ENCODE measurements at places on chromosomes 4 and X.

DNA sequence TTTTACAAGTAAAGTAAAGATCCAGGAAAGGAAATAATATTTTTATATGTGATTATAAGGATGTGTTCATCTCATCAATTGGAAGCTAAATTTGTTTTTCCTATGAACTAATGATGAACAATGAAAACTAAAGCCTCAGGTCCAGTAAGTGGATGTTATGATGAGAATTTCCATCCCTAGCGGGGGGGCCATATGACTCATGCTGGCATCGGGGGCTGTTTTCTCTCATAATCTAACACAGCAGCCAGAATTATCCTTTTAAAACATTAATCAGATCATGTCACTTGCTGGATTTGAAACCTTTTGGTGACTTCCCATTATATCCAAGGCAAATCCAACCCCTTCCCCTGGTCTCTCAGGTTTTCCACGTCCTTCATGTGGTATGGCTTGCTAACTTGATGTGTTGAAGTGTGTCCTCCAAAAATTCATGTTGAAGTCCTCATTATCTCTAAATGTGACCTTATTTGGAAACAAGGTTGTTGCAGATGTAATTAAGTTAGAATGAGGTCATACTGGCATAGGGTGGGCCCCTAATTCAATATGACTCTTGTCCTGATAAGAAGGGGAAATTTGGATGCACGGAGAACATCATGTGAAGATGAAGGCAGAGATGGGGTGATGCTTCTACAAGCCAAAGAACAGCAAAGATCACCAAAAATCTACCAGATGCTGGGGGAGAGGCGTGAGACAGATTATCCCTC, 96.8 kb downstream of the AKAP4 start:
- no peak for DNase-seq

DNA sequence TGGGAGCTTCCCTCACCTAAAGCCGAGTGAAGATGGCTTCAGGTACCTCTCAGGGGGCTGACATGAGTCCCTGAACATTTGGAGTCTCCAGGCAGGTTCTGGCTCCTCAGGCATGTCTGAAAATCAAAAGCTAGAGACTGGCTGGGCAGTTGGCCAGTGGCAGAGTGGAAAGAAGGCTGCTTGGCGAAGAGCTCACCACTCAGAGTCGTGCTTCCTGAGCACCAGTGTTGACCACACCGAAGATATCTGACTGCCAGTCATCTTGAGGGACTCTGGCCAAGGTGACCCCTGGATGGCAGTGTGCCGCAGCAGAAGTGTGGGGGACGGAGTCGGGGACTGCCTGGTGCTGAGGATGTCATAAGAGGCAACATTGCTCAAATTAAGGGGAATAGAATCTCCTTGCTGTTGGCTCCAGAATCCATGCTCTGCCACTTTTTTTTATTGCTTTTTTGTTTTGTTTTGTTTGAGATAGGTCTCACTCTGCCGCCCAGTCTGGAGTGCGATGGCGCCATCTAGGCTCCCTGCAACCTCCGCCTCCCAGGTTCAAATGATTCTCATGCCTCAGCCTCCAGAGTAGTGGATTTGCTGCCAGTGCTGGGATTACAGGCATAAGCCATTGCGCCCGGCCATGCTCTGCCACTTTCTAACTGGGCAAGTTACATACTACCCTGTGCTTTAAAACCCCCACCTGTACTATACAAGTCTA, 172.5 kb upstream of the GATB start:
- no peak for DNase-seq

- no peak for DNase-seq
Observed at GRCh38 chr4:7361280-7361895, 73.3 kb downstream of the PSAPL1 start.

GRCh38 chr4:14621731-14622463, 380.4 kb upstream of the CPEB2 start:
- DNase-seq: no peak

DNA sequence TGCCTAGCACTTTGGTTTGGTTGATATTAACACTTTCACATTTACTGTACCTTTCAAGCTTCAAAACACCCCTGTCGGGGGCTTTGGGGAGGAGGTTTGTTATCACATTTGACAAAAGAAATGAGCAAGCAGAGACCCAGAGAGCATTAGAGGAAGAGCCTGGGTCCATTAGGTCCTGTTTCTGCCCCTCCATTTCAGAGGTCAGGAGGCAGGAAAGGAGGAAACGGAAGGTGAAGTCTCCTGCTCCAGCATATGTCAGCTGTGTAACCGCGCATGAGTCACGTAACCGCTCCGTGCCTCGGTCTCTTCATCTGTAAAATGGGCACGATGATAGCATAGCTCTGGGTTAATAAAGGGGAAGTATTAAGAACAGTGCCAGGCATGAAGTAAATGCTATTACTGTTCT, 201.9 kb upstream of the BCOR start:
- DNase-seq: peak; percentile 22

DNA sequence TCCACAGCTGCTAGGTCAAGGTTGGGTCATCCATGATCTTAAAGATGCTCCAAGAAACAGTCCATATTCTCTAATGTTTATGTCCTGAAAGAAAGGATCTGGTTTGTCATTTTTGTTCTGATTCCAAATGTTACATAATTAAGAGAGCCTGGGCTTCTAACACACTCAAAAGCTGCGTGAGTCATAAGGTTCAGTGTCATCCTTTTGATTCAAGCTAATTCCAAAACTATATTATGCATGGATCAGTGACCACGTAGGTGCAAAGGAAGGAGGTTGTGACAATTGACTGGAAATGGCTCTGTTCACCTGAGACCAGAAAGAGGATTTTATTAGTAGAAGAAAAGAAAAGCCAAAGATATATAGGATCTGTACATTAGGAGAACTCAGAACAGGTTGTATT, 268.7 kb upstream of the GK2 start:
- DNase-seq: no peak

GRCh38 chr4:8534611-8535010, 45.6 kb upstream of the GPR78 start:
- DNase-seq: no peak

- DNase-seq: no peak
Observed at GRCh38 chr4:150583287-150584110, 1.5 kb downstream of the MAB21L2 start.

GRCh38 chr4:4427121-4427870, 40.4 kb downstream of the NSG1 start:
- DNase-seq: no peak

DNA sequence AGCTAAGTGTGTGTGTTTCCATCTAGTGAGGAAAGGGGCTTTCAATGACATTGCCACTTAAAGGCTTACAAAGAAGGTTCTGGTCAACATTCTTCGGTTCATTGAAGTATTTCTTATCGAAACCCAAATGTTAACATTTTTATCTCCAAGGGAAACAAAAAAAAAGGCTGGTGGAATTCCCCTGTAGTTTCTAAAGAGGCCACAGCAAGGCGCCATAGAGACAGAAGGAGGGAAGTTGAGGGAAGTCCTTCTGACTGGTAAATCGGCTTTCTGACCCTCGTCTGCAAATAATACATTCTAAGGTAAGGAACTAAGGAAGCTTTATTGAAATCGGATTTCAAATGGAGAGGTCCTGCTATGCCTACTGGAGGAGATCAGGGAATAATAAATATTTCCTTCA, 1.7 kb upstream of the ZFP42 start:
- no peak for DNase-seq

DNA sequence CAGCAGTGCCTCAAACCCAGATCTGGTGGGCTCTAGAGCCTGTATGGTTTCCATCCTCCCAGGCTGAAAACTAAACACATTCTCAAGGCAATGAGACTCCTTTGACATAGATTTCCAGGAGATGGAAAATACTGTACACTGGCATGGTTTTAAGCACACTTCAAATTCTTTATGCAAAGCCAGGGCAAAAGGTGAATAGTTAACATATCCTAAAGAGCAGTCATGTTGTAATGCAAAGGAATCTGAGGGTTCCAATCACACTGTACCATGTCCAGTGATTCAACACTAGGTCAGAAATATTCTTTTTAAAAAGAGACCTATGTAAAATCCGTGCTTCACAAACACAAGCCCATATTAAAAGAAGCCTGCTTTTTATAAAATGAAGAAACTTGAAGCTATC, 195.3 kb downstream of the QDPR start:
- no peak for DNase-seq

- DNase-seq: no peak
Observed at GRCh38 chr4:1234309-1234695, 14.6 kb downstream of the CTBP1 start.

DNA sequence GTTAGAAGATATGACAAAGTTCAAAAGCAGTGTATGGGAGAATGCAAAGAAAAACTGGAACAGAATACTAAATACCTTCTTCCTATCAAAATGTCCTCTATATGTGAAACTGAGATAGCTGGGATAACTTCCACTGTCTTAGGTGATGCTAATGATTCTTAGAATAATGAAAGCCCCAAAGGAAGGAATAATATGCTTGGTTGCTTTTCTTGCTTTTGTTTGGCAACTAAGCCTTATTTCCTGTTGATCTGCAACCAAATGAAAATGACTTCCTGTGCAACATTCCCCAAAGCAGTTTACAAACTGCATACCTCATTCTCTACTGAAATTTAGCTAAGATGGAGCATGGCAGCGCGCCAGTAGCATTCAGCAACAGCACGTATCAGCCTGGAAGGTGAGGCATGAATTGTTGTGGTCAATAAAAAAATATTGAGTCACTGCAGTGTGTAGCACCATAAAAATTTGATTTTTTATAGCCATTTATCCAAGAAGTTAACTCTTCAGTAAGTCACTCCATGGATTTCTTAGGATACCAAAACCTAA, 18.7 kb downstream of the NDNF start:
- no peak for DNase-seq

DNA sequence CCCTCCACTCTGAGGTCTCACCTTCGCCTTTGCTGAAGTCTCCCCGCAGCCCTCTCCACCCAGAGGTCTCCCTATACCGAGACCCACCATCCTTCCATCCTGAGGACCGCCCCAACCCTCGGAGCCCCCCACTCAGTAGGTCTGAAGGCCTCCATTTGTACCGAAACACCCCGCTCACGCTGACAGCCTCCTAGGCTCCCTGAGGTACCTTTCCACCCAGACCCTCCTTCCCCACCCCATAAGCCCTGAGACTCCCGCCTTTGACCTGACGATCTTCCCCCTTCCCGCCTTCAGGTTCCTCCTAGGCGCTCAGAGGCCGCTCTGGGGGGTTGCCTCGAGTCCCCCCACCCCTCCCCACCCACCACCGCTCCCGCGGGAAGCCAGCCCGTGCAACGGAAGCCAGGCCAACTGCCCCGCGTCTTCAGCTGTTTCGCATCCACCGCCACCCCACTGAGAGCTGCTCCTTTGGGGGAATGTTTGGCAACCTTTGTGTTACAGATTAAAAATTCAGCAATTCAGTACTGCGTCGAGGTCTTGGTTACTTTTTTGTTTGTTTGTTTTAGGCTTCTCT, 5.0 kb downstream of the SOD3 start:
- DNase-seq: no peak

GRCh38 chr4:165210566-165210965, 3.2 kb downstream of the KLHL2 start:
- no peak for DNase-seq

DNA sequence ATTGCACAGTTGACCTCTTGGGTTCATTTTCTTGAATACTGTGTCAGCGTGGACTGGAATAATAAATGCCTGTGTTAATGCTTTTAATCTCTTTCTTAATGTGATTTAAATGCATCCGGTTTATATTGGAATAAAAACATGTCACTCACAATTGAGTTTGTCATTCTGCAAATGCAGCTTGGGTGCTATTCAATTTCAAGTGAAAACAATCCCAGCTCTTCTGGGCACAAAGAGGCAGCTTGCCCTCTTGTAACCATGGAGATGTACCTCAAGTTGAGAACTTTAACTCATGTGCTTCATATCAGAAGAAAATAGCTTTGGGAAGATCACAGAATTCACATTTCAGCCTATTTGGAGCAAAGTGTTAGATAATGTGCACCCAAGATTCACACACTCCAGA, 355.7 kb upstream of the GNPDA2 start:
- no peak for DNase-seq

DNA sequence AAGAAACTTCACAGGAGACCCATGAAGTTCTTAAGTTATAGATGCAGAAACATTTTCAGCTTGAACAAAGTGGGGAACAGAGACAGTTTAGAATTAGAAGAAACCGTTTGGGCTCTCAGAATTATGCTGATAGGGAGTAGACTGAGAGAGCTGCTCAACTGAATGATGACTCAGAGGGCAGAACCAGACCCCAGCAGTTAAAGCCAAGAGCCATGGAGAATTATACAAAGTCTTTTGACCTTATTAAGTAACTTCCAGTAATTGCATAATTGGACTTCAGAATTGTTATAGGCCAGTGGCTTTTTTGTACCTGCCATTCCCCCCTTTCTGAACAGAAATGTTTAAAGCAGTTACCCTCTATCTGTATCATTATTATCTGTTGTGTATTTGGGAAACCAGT, 642.1 kb downstream of the CCSER1 start:
- no peak for DNase-seq

GRCh38 chrX:35040871-35041270, 98.3 kb downstream of the FAM47B start:
- DNase-seq: no peak

DNA sequence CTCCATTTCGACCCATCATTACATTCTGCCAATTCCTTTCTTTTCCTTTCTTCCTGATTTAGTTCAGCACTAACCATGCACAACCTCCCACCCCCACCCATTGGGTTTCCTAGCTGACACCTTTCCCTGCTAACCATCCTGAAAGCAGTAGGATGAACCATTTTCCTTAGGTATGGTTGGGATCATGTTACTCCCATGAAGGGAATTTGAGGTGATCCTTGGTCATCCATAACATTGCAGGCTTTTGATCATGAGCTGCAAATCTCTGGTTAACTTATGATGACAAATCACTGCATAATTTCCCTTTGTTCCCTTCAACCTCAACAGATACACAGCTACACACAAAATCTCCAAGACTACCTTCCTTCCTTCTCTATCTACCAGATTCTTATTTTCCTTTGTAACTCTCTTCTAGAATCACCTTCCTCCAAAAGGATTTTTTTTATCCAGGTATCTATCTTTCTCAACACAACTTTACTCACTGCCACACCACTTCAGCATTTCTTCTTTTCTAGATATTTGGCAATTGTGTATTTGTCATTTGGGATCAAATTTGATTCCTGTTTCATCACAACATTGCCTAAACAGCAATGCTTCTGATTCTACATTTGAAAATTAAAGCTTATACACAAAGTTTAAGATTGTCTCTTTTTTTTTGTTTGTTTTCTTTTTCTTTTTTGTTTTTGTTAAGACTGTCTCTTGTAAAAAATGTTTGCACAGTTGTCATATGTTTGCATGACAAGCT, 145.1 kb downstream of the RBM47 start:
- DNase-seq: no peak

DNA sequence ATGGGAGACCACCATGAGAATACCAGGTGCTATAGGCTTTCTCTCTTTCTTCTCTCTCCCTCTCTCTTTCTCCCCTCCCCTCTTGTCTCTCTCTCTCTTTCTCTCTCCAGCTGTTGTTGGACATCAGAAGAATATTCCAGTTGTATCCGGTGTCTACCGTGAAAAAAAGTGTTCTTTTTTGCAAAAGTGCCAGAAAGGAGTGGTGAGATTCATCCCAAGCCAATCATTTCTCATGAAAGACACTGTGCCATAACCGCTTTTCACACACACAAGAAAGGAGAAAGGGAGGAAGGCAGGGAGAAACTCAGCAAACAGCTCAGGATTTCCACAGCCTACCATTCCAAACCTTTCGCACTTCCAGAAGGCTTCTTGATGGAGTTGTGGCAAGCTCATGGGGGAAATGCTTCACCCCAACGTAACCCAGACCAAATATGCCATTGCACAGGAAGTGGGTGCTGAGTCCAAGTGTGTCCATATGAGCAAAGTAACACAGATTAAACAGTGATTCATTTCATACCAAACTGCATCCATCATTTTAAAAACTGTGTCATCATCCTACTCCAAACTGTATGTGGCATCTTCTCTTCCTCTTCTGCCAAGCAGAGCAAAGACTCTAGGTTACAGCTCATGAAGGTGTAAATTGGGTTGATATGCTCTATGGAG, 224.0 kb downstream of the APBB2 start:
- no peak for DNase-seq
